ENCODE measurements at places on chromosomes 5 and 9.
A peak's percentile ranks its signal among the peaks of the same experiment; 100 is the strongest.

DNA sequence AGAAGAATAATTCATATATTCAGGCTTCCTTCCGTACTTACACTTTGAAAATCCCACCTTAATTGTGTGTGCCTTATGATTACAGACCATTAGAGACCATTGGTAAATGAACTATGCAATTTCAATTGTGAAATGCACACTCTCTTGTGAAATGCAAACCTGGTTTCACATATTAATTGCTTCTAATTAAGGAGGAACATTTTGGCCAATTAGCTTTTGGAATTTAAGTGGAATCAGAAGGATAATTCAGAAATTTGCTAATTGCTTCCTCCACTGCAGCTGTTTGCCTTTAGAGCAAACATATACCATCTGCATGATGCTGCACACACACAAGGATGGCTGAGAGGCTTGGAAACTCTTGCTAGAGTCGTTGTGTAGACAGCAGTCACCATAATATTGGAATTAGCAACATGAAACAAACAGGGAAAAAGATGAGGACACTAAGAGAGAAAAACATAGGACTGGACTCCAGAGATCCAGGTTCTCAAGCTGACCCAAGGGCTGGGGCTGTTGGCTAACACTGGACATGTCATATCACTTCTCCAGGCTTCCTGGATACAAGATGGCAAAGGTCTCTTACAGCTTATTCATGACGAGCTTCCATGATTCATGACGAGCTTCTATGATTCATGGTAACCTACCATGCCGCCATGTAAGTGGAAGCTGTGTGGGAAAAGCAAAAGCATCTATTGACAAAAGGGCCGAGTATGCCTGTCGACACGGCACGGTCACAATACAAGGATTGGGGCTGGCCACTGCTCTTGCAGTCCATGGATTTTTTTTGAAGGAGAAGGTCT lies 78.0 kb downstream of the PTCH1 start:
- DNase-seq, result no peak

DNA sequence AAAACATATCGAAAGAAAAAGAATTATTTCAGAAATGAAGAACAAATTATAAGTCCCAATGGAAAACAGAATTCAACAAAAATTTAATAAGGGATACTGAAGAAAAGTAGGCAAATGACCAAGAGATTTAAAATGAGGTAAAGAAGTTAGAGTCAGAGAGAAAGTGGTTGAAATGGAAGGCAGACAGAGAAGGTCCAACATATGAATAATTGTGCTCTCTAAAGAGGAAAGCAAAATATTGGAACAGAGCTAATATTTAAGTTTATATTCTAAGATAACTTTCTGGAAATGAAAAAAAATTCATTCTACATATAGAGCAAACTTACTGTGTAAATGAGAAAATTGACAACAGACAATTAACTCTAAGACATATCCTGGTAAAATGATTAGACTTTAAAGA lies 94.1 kb downstream of the PTCH1 start:
- DNase-seq, result no peak

GRCh38 chr5:180241600-180241999 lies 32.6 kb upstream of the RASGEF1C start:
- no peak for DNase-seq

DNA sequence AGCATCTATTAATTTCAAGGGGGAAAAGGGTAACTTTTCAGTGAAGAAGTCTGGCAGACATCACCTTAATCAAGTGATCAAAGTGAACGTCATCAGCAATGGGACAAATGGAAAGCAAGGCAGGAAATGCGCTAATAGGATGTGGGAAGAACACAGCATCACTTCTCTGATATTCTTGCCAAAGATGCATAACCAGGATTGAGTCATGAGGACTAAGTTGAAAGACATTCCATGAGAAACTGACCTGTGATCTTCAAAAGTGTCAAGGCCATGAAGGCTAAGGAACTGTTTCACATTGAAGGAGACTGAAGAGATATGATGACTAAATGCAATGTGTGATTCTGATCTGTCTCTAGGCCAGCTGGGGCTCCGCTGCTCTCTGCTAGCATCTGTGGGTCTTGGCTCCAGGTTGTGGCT lies 92.9 kb downstream of the NDFIP1 start:
- no peak for DNase-seq

DNA sequence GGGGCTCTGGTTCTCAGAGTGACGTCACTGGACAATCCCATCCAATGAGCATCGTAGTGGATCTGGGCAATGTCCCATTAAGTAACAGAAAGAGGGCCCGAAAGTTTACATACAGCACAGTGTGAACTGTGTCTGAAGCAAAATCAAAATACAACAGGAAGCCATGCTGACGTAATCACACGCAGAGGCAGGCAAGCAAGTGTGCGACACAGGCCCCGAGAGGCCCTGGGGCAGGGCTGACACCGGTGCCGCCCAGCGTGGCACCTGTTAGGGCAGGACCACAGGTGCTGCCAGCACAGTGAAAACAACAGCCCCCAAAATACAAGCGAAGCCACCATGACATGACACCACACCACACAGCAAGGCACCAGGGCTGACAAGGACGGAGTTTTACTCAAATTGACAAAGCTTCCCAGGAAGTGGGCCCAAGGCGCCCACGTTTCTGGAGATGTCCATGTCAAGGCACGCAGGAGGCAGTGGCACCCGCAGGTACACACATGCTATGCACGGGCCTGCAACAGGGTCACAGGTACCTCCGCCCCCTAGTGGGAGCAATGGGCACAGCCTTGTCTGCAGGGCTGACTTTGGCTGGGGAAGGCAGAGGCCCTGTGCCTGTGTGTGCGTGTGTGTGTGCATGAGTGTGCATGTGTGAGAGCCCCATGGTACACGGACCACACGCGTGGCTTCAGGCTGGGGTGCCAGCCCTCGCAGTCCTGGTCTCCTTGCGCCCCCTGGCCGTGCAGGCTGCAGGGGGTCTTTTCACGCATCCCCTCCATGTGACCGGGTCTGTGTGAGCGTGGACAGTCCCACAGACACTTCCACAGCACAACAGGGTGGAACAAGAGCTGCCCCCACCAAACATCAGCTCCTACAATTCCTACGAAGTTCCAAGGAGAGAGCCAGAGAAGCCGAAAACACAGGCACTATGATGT lies 19.6 kb downstream of the QSOX2 start:
- DNase-seq, result peak; percentile 41

- DNase-seq, result no peak
Observed at GRCh38 chr5:108125771-108126511, 256.0 kb downstream of the FBXL17 start.

- DNase-seq, result no peak
Observed at GRCh38 chr9:126303488-126303887, 23.1 kb upstream of the MVB12B start.

DNA sequence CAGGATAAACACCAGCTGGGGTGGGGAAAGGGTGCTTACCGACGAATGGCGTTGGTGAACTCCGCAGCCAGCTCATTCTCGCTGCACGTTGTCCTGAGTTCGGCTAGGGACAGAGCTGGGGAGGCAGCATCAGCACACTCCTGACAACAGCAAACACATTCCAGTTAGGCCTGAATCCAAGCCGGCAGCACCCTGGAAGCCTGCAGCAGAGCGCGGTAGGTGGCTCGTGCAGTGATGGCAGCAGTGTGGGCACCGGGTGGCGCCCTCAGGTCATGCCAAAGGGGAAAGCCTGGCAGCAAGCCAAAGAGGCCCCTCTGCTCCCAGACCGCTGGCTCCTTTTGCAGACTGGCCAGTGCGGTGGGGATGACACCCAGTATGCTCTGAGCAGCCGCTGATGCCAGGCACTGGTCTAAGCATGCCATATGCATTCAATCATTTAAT lies 66.9 kb downstream of the DCP2 start:
- no peak for DNase-seq

DNA sequence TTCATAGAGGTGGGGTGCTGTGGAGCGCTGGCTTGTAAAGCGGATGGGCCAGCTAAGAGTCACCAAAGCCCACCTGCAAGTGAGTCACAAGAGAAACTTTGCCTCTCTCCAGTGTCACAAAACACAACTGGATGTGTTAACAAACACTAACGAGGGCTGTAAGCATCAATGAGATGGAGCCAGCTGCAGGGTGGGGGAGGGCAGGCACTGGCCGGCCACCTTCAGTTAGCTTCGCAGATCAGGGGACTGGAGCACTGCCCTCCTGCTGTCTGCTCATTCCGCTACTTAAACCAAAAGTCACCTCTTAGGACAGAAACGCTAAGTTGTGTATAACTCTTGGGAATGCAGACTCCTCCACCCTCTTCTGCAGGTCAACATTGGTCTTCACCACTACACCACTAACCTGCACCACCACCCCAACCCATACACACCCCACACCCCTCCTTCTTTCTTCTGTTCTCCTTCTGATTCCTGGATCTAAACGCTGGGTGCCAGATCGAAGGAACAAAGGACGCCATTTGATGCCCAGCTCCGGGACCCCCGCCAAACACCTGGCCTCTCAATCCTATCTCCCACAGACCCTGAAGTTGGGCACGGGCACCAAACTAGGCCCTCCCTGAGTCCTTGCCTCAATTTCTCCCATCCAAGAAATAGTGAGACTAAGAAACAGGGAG lies 2.1 kb downstream of the ARSI start:
- DNase-seq, result no peak

DNA sequence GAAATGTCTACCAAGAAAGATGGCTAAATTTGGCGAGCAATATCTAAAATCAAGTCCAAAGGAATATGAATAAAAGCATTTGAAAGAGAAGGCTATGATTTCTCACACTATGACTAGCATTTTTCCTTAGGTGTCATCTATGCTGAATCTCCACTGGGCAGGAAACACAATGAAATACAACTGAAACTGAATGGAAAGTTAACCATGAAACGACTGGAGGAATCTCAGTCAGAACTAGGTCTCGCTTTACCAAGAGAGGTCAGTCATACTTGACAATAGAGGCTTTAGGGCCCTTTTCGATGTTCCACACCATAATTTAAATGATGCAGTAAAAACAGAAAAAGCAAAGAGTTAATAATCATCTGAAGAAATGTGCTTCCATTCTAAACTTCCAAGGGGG lies 339.0 kb downstream of the PDE4D start:
- DNase-seq, result no peak

DNA sequence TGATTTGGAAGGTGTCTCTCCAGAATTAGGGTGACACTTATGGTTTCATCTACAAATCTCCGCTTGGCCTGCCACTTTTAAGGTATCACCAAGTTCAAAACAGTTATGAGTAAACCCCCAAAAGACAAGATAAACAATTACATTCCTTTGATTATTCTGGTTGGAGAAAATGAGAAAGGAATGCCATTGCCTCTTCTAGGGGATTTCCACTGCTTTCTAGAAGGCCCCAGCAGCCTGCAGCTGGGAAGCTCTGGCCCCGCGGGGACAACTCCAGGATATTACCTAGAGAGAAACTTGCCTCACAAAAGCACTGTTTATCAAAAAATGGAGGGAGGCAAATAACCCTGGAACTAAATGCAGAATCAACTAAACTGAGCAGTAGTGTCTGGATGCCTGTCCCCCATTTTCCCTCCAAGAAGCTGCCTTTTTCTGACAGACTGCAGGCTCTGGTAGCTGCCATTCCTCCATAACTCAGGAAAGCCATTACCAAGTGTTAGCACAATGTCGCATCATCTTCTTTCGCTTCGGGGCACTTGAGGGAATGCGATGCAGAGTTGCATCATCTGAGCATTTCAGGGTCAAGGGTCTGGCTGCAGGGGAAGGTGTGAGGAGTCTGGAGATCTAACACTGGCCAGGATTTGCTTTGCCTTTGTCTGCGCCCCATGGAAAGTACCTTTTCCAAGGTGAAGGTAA lies 71.5 kb upstream of the PLPP6 start:
- DNase-seq, result no peak

- no peak for DNase-seq
Observed at GRCh38 chr5:86909418-86910295, 291.9 kb downstream of the COX7C start.

- DNase-seq, result no peak
Observed at GRCh38 chr5:142422429-142422828, 97.6 kb upstream of the SPRY4 start.

- DNase-seq, result no peak
Observed at GRCh38 chr5:93122446-93122845, 458.6 kb downstream of the NR2F1-AS1 start.

- peak; percentile 86 for DNase-seq
Observed at GRCh38 chr5:160467555-160468362, 46.1 kb downstream of the PTTG1 start.

- no peak for DNase-seq
Observed at GRCh38 chr5:74341221-74341620, 299.3 kb downstream of the ENC1 start.

- DNase-seq, result no peak
Observed at GRCh38 chr5:139903795-139904565, 108.4 kb downstream of the PSD2 start.

DNA sequence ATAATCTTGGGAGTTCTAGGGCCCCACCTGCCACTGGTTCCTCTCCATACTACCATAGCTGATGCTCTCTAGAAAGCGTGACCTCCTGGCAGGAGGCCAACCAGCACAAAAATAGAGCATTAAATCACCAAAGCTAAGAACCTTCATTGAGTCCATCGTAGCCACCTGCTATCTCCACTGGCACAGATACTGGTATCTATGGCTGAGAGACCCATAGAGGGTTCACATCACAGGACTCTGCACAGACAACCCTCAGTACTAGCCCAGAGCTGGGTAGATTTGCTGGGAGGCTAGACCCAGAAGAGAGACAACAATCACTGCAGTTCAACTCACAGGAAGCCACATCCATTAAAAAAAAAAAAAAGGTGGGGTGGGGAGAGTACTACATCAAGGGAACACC lies 509.1 kb downstream of the DTWD2 start:
- DNase-seq, result no peak

DNA sequence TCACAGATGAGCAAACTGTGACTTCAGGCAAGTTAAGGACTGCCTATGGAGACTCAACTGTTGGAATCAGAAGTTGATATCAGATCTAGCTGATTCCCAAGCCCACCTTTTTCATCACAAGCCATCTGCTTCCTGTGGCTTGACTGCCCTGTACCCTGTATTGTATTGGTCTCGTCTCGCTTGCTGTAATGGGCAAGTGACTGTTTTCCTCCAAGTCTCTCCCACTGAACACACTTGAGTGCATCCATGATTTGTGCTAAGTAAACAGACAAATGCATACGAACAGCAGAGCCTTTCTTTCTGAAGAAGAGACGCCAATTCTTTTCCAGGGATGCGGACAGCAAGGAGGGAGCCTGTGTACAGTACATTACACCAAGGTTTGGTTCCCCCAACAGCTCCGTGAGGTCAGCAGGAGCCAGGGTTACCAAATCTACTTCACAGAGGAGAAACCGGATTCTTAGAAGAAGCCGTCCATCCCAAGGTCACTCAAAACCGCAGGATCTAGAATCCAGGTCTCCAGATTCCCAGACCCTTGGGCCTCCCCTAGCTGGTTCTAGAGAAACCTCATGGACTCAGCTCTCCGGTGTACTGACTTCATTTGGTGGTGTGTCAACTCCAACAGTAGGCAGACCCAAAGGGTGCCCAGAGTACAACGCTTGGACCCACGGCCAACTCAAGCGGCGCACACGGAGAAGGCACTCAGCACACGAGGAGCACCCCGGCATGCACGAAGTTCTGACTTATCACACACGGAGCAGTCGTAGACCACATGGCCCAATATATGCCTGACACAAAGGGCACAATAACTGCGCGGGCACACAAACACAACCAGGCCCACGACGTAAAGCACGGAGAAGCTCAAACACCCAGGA lies 1.1 kb downstream of the BAG1 start:
- DNase-seq, result no peak

- no peak for DNase-seq
Observed at GRCh38 chr5:94693043-94693822, 74.8 kb downstream of the SLF1 start.
